ENCODE measurements at places on chromosomes 1 and 21.
A peak's percentile ranks its signal among the peaks of the same experiment; 100 is the strongest.

GRCh38 chr1:107196973-107197562, 56.2 kb downstream of the NTNG1 start:
- DNase-seq, result no peak

- DNase-seq, result peak; percentile 53
These were observed 38.0 kb downstream of the ZBTB8OS start for GRCh38 chr1:32612189-32612881.

GRCh38 chr1:59429656-59430055, 132.8 kb downstream of the FGGY start:
- DNase-seq, result no peak

DNA sequence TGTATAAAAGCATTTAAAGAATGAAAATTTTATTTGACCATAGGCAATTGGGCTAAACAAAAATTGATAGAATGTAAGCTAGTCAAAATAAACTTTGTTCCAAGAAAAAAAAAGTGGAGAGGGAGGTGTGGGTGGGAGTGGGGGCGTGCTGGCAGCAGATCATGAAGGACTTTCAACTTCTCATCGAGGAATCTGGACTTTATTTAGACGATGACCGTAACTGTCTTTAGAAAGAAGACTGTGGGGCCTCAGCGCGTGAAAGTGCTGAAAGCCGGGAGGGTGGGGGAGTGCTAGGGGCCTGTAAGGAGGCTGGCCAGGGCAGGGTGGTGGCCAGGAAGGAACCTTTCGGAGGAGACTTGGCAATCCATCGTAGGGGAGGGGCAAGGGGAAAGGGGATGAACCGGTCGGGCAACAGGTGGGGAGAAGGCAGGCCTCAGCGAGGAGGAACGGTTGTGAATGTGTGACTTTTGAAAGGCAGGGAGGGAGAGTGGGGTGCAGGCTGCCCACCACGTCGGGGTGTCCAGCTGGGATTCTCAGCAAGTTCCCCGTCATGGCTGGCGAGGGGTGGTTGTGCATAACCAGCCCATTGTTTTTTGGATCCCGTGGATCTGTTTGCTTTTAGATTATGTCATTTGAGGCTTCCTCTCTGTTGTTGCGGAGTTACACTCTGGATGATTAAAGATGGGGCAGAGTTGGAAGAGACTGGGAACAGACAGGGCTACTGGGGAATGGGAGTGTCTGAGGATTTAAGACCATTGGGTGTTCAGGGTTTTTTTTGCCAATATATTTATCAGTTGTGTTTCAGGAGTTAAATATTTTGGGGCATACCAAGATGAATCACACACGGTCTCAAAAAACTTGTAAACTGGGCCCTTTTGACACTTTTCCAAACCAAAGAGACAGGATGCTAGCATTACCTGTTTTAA, 35.5 kb downstream of the HUNK start:
- DNase-seq, result no peak

- DNase-seq, result no peak
These were observed 82.4 kb downstream of the ZMYM4 start for GRCh38 chr1:35350872-35351271.

GRCh38 chr1:183652107-183652506, 1.0 kb downstream of the APOBEC4 start:
- DNase-seq, result no peak

GRCh38 chr1:230747890-230748800, 957 bp downstream of the CAPN9 start:
- no peak for DNase-seq

DNA sequence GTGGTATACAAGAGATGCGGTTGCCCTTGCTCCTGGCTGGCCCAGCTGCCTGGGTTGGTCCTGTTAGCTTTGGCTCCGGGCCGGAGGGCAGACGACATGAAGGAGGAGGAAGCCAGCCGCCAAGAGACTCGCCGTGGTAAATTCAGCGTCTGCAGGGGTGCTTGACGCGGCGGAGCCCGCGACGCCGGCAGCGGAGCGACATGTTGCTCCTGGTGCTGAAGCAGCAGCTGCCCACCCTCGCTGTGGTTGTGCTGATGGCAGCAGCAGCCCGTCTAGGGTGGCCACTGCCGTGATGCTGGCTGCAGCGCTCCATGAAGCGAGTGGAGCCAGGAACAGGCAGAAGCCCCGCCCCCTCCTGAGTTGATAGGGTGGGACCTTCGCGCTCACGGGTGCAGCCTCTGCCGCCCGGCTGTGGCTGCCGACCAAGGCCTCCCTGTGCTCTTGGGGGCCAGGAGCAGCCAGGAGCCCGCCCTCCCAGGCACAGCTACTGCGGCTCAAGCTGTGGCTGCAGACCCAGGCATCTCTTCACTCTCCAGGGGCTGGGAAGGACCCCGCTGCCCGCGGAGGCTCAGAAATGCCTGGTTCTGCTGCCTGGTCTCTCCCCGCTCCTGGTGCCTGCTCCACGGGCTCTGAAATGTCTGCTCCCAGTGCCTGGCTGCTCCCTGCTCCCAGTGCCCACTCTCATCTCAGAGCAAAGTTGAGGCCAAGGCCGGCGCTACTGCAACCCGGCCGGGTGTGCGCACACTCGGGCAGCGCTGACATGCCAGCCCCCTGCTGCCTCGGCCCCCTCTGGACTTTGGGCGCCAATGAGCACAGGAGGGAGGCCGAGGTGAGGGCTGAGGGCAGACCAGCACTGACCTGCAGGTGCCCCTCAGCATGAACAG, 4.4 kb upstream of the ZNF692 start:
- no peak for DNase-seq

GRCh38 chr21:28111151-28111619, 881.5 kb downstream of the LTN1 start:
- no peak for DNase-seq

DNA sequence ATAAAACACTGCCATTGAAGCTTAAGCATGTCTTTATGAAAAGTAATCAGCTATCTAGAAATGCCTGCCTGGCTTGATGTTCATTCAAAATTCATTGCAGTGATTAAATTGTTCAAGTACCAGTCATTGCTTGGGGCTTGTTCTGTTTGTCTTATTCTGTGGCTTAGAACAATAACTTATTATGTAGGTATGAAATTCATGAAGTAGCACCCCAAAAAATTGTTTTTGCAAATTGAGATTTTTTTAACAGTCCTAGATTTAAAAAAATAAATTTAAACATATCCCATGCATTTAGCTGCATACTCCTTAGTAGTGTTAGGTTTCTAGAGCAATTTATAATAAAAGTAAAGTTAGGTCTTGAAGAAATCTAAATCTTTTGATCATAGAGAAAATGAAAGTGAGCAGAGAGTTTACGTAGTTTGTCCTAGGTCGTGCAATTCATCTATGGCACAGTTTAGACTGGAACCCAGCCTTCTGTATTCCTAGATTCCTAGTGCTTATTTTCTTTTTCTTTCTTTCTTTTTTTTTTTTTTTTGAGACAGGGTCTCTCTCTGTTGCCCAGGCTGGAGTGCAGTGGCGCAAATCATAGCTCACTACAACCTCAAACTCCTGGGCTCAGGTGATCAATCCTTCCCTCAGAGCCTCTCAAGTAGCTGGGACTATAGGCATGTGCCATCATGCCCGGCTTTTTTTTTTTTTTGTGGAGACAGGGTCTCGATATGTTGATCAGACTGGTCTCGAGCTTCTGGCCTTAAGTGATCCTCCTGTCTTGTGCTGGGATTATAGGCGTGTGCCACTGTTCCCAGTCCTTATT, 9.3 kb downstream of the MIER1 start:
- no peak for DNase-seq

GRCh38 chr1:69197816-69198215, 369.9 kb upstream of the LRRC7 start:
- no peak for DNase-seq

DNA sequence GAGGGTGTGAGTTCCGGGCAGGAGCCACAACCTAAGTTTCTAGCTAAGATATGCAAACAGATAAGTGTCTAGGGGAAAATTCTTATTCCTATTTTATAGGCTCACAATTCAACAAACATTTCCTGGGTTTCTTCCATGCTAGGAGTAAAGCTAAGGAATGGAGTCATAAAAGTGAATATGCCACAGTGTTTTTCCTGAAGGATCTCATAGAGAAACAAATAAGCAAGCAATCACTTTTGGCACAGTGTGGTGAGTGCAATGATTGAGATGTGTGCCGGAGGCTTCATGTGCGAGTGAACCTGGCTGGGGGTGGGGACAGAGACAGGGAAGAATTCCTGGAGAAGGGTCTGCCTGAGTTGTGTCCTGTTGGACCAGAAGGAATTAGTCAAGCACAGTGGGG, 147.4 kb downstream of the TENT5C start:
- no peak for DNase-seq

DNA sequence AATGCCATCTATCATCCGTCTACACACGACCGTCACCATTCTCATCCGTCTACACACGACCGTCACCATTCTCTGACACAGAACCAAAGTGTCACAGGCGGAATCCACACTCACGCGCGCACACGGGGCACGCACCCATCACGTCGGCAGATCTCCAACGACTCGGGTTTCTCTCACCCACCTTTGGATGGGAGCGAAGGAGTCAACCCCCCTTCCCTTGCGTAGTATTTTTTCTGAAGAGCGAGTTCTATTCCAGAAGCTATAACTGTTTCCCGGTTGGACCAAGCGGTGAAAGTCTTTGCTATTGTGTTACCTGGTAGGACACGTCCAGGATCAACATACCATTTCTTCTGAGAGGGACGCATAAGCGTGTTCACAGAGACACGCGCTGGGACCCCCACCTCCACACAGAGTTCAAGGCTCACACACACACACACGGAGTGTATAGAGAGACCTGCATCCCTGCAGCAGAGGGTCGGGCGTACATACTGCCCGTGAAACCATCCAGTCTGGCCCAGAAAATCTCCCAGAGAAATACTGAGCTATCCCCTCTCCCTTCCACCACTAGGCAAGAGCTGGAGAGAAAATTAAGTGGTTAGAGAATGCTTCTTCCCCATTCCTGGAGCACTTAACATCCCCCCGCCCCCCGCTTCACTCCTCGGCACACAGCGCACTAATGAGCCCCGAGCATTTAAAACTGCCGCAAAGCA, 741 bp downstream of the DUSP10 start:
- no peak for DNase-seq

DNA sequence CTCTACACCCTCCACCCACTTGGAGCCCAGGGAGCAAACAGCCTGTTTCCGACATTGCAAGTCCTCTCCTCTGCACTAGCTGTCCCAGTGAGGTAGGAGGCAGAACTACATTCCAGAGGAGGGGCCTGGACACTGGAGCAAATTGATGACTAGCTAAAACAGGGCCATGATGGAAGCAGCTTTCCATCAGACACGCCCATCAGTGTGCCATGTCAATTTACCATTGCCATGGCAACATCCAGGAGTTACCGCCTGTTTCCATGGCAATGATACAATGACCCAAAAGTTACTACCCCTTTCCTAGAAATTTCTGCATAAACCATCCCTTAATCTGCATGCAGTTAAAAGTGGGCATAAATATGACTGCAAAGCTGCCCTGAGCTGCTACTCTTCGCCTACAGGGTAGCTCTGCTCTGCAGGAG, 647.1 kb downstream of the PTPRU start:
- DNase-seq, result no peak

DNA sequence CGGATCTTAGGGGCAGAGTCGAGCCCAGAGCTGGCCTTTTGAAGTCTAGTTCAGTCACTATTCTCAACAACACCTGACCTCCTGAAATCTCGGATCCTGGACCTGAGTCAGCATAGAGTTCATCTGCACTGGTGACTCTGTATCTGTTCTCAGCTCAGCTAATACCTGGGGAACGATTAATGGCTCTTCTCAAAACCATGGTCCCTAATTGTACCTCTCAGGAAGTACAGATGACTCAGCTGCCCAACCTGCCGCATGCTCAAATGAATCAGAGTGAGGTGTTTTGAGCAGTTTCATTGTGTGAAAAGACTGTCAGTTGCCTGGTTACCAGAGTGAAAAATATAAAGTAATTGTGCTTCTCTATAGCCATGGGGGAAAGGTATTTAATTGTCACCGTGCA, 89.2 kb downstream of the SLC35F3 start:
- DNase-seq, result no peak

All from COLO829 (cell line).